ENCODE measurements at places on chromosomes 5 and 9. TPM values are rescaled to one million over a fixed set of nuclear protein-coding genes. Genes with fewer than 3 reads are reported as not detected.

OLFML2A gene
- 4.7 TPM for polyA plus RNA-seq

BSPRY gene
- polyA plus RNA-seq: not detected

COL23A1 gene
- polyA plus RNA-seq: not detected

ZFP2 gene
- 0.19 TPM for polyA plus RNA-seq

HEMGN gene
- polyA plus RNA-seq: not detected

TRPM6 gene
- not detected for polyA plus RNA-seq

SLIT3 gene
- polyA plus RNA-seq: 0.50 TPM

IFNE gene
- 0.96 TPM for polyA plus RNA-seq

SCAI gene
- polyA plus RNA-seq: 2.5 TPM

PCDHGB6 gene
- 1.5 TPM for polyA plus RNA-seq

PROB1 gene
- 0.36 TPM for polyA plus RNA-seq

PCDHGB3 gene
- 3.3 TPM for polyA plus RNA-seq

PCDHA1 gene
- polyA plus RNA-seq: 0.05 TPM

PCDH12 gene
- polyA plus RNA-seq: 0.02 TPM

SPOCK1 gene
- polyA plus RNA-seq: 15.8 TPM

OR1J4 gene
- not detected for polyA plus RNA-seq

GTF2H2C gene
- 14.7 TPM for polyA plus RNA-seq

ANKRD34B gene
- polyA plus RNA-seq: not detected

COL5A1 gene
- polyA plus RNA-seq: 154 TPM

NR5A1 gene
- not detected for polyA plus RNA-seq

GFI1B gene
- polyA plus RNA-seq: 0.02 TPM

HCN1 gene
- not detected for polyA plus RNA-seq

CCDC187 gene
- not detected for polyA plus RNA-seq

SHISAL2B gene
- polyA plus RNA-seq: not detected

AGXT2 gene
- polyA plus RNA-seq: not detected

NLN gene
- 14.2 TPM for polyA plus RNA-seq

MYO10 gene
- polyA plus RNA-seq: 39.9 TPM

OTP gene
- not detected for polyA plus RNA-seq

POLR3G gene
- 11.6 TPM for polyA plus RNA-seq

TEX48 gene
- not detected for polyA plus RNA-seq

WWC1 gene
- 10.3 TPM for polyA plus RNA-seq

PCBD2 gene
- 2.7 TPM for polyA plus RNA-seq

ORM2 gene
- polyA plus RNA-seq: not detected

NADK2 gene
- polyA plus RNA-seq: 6.0 TPM

Data from IMR-90 (cell line).